ENCODE measurements at places on chromosomes 2 and 18. TPM values are rescaled to one million over a fixed set of nuclear protein-coding genes. Genes with fewer than 3 reads are reported as not detected.

DNA sequence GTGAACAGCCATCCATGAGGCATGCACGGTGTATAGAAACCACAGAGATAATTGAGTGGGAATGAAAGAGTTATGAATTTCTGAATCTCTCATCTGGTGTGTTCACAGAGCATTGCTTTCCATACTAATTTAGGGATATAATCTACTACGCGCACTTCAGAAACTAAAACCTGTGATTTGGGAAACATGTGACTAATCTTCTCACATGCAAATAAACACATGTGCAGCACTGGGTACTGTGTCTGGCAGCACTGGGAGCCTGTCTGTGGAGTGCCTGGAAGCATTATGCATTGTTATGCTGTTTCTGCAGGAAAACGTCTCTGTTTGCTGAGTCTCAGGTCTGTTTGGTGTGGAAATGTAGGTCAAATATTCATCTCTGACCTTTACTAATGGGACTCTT lies 287.3 kb downstream of the CMPK2 start:
- no peak for DNase-seq

The GYPC gene
- total RNA-seq: 44.0 TPM

The MAPK4 gene
- 0.55 TPM for total RNA-seq

The LRRTM1 gene
- total RNA-seq: not detected

- DNase-seq: no peak
Observed at GRCh38 chr2:27208486-27209050, 3.3 kb upstream of the ATRAID start.

- DNase-seq: no peak
Observed at GRCh38 chr18:3485153-3486149, 35.5 kb downstream of the TGIF1 start.

The TANK gene
- 75.7 TPM for total RNA-seq

- DNase-seq: no peak
Observed at GRCh38 chr2:173218326-173219056, 136.2 kb upstream of the CDCA7 start.

Data from left lung (tissue), 14 donors.